ENCODE measurements at places on chromosomes 2 and 18. TPM values are rescaled to one million over a fixed set of nuclear protein-coding genes. Genes with fewer than 3 reads are reported as not detected.

- no peak overlapping the region for H3K27ac ChIP-seq
- H3K27me3 ChIP-seq, result peaks cover 90% of the 10 kb centered on the region
- no peaks in the 10 kb centered on the region for H3K36me3 ChIP-seq
- H3K4me3 ChIP-seq, result no peak overlapping the region
- peaks cover 11% of the 10 kb centered on the region for H3K4me1 ChIP-seq
- no peak for DNase-seq
Measured at GRCh38 chr18:6022074-6022444, 126.7 kb upstream of the TMEM200C start.

GRCh38 chr2:211928201-211928600 is 610.4 kb downstream of the ERBB4 start:
- DNase-seq, result no peak
- no peak overlapping the region for H3K27ac ChIP-seq
- H3K27me3 ChIP-seq, result no peaks in the 10 kb centered on the region
- no peaks in the 10 kb centered on the region for H3K4me1 ChIP-seq
- H3K36me3 ChIP-seq, result no peaks in the 10 kb centered on the region

DNA sequence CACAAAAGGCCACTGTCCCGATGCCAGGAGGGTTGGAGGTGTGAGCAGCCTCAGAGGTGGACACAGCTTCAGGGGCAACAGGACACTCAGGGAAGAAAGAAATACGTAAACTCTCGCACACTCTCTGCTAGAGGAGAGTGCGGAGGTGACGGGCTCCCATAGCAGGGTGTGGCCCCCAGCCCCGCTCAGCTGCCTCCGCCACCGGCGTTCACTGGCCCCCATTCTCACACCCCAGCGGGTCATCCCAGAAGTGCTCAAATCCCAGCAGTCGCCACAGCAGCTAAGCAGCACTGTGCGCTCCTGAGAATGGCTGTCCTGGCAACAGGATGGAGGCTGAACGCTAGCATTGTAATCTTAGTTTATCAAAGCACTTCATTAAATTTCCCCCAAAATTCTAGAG is 315.6 kb upstream of the SALL3 start:
- DNase-seq, result no peak
- H3K27me3 ChIP-seq, result no peaks in the 10 kb centered on the region
- H3K4me3 ChIP-seq, result no peak overlapping the region
- H3K36me3 ChIP-seq, result no peaks in the 10 kb centered on the region
- no peak overlapping the region for H3K27ac ChIP-seq
- no peaks in the 10 kb centered on the region for H3K4me1 ChIP-seq

The HNMT gene
- 0.84 TPM for total RNA-seq

DNA sequence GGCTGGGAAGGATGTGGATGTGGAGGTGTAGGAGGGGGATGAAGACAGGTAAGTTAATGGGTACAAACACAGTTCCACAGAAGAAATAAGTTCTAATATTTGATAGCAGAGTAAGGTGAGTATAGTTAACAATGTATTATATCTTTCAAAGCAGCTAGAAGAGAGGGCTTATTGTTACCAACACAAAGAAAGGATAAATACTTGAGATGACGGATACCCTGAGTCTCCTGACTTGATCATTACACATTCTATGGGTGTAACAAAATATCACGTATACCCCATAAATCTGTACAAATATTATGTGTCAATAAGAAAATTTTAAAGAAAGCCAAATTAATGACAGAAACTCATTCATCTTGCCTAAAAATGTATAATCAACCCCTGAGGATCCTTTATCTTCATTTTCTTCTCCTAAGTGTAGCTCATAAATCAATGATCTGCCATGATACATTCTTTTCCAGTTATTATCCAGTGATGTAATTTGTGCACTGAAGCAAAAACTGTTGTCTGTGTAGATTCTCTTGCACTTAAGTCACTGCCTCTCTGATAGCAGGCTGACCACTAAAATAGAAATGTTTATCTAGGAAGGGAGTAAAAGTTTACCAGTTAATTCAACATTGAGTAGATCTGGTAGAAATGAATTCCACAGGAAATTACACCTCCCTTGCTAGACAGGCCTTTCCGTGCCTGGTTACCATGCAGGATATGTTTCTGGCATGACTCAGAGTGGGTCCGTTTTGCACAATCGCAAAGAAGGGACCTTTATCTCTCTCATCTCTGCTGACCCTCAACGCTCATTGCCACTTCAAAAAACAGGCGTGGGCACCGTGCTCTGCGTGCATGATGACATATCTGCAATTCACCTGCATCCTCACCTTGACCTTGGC is 249.7 kb upstream of the NCKAP5 start:
- no peak overlapping the region for H3K27ac ChIP-seq
- no peak overlapping the region for H3K4me3 ChIP-seq
- no peaks in the 10 kb centered on the region for H3K4me1 ChIP-seq

The CYP27C1 gene
- total RNA-seq, result 3.8 TPM

The EGR4 gene
- not detected for total RNA-seq

The DSC2 gene
- 11.9 TPM for total RNA-seq

The LIMS3 gene
- not detected for total RNA-seq

Measured in neural progenitor cell (in vitro differentiated cells).